Effector memory CD8-positive, alpha-beta T cell (primary cell): ENCODE measurements at places on chromosomes 12 and 14.
A peak's percentile ranks its signal among the peaks of the same experiment; 100 is the strongest.

- no peak for DNase-seq
Measured at GRCh38 chr12:64780132-64780530, 20.9 kb upstream of the GNS start.

- DNase-seq, result no peak
Measured at GRCh38 chr14:32938719-32939253, at the start of gene NPAS3. TSS of gene NPAS3 (plus strand) at chr14:32938879.

DNA sequence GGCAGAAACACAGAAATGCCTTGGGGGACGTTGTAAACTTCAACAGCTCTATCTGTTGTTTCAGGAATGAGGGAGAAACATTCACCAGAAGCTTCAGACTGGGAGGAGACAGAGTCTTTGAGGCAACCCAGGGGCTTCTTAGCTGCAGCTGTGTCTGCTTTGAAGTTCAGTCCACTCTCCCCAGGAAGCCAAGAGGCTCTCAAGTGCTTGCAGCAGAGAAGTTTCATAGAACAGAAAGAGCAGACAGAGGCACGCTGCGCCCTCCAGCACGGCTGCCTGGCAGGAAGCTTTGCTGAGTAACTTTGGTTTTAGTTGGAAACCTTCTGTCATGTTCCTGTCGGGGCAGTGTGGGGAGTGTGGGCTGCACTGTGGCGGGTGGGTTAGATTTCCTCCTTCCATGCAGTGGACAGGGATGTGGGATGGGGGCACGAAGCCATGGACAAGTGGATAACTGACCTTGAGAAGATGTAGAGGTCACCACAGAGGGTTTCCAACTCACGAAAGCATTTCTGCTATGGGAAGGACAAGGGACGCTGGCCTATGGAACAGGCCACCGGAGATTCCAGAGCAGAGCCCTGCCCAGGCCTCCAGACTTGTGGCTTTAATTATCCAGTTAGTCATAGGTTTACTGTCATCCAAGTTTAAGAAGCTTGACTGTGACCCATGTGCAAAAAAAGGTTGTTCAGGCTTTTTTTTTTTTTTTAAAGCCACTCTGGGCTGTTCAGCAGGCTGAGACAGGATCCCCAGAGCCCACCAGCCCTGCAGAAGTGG lies 107.7 kb downstream of the ARF6 start:
- peak; percentile 53 for DNase-seq

DNA sequence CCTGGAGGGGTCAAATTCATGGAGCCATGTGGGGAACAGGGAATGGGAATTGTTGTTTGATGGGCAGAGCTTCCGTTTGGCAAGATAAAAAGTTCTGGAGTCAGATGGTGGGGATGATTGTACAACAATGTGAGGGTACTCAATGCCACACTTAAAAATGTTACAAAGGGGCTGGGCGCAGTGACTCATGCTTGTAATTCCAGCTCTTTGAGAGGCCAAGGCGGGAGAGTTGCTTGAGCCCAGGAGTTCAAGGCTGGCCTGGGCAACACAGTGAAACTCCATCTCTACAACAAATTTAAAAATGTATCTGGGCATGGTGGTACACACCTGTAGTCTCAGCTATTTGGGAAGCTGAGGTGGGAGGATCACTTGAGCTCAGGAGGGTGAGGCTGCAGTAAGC lies 66.0 kb upstream of the DIO3 start:
- DNase-seq, result no peak

- no peak for DNase-seq
Measured at GRCh38 chr12:101230547-101230946, 20.5 kb upstream of the SLC5A8 start.

- no peak for DNase-seq
Measured at GRCh38 chr12:11771895-11772502, 122.5 kb downstream of the ETV6 start.

DNA sequence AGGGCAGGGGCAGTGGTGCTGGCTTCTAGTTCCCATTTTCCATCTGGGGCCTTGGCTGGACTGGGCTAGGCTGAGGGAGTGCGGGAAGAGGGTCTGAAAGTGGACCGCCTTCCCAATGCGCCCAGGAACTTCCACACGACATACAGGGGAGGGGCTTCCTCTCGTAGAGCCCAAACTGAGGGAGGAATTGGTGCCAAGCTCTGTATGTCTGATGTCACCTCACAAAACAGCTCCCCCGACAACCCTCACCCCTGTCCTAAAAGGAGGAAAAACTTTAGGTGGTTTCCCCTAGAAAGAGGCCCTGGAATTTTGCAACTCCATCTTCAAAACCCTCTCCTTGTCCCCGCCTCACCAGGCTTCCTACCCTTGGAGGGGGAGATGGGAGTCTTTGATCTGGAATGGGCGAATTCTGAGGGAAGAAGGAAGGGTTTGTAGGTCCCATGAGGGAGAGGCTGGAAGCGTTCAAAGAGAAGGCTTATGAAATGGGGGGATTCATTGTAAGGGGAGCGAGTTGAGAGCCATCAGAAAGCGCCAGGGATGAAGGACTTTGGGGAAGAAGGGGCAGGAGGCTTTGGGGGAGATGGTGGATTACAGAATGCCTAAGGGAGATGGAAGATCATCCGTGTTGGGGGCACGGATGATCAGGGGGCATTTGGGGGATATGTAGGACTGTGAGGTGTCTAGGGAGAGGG lies 844 bp downstream of the GLTP start:
- peak; percentile 13 for DNase-seq

DNA sequence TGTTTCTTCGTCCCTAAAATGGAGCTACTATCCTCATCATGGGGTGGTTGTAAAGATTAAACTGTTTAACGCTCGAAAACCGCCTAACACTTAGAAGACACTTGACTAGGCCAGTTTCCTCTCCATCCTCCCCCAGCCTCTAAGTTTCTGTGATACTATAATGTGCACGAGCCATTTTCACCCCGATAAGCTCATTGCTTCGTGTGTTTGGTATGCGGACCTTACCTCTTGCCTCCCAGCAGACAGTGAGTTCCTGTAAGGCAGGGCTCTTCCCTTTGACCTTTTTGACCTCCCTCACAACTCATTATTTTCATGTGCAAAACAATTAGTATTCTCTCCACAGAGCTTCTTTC lies 499 bp upstream of the GXYLT1 start:
- no peak for DNase-seq

DNA sequence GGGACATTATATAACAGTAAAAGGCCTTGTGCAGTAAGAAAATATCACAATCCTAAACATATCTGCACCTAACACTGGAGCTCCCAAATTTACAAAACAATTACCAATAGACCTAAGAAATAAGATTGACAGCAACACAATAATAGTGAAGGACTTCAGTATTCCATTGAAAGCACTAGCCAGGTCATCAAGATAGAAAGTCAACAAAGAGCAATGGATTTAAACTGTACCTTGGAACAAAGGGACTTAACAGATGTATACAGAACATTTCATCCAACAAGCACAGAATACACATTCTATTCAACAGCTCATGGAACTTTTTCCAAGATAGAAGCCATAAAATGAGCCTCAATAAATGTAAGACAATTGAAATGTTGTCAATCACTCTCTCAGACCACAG lies 209.5 kb upstream of the ARHGAP5 start:
- DNase-seq, result no peak
